Lung (tissue), 17 donors: ENCODE measurements at places on chromosomes 11 and 22.
A peak's percentile ranks its signal among the peaks of the same experiment; 100 is the strongest.

DNA sequence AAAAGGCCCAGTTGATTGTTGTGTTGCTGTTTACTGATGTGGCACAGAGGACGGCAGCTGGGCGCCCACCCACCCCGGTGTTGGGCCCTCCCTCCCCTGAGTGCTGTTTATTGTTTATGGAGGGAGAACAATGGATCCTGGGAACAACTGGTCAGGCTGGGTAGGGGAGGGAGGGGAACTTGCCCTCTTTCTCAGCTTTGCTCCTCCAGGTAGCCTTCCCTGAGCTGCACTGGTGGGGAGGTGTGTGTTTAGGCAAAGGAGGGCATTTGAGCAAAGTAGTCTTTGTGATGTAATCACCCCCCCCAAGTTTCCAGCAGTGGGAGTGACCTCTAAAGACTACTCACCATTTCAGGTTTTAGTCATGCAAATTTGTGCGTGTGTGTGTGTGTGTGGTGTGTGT lies 1035.3 kb downstream of the NTM start:
- no peak overlapping the region for H3K4me3 ChIP-seq
- H3K27me3 ChIP-seq, result peaks cover 14% of the 10 kb centered on the region

DNA sequence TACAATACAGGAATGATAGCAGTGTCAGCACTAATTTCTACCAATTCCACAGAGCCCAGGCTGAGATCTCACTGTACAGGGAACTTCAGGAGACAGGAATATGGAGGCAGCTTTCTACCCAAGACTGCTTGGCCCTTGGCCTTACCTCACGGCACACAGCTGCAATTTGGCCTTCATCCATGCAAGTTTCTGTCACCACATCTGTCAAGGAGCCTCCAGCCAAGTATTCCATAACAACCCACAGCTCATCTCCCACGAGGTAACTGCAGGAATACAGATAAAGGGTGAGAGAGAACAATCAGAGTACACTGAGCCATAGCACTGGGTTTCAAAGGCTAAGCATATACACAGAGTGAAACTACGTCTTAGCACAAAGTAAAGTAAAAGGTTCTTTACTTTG lies 39.0 kb upstream of the GDPD4 start:
- no peak for DNase-seq
- no peak overlapping the region for H3K27ac ChIP-seq
- H3K27me3 ChIP-seq, result no peaks in the 10 kb centered on the region
- H3K4me1 ChIP-seq, result no peaks in the 10 kb centered on the region

- DNase-seq, result no peak
- no peak overlapping the region for H3K27ac ChIP-seq
- no peak overlapping the region for H3K4me3 ChIP-seq
- H3K36me3 ChIP-seq, result no peaks in the 10 kb centered on the region
Measured at GRCh38 chr11:119723243-119723951, 5.6 kb downstream of the NECTIN1 start.

- H3K4me1 ChIP-seq, result no peaks in the 10 kb centered on the region
- peaks cover 10% of the 10 kb centered on the region for H3K36me3 ChIP-seq
- no peak overlapping the region for H3K27ac ChIP-seq
- H3K27me3 ChIP-seq, result no peaks in the 10 kb centered on the region
Measured at GRCh38 chr22:25362883-25363240, 143.4 kb downstream of the CRYBB2 start.

DNA sequence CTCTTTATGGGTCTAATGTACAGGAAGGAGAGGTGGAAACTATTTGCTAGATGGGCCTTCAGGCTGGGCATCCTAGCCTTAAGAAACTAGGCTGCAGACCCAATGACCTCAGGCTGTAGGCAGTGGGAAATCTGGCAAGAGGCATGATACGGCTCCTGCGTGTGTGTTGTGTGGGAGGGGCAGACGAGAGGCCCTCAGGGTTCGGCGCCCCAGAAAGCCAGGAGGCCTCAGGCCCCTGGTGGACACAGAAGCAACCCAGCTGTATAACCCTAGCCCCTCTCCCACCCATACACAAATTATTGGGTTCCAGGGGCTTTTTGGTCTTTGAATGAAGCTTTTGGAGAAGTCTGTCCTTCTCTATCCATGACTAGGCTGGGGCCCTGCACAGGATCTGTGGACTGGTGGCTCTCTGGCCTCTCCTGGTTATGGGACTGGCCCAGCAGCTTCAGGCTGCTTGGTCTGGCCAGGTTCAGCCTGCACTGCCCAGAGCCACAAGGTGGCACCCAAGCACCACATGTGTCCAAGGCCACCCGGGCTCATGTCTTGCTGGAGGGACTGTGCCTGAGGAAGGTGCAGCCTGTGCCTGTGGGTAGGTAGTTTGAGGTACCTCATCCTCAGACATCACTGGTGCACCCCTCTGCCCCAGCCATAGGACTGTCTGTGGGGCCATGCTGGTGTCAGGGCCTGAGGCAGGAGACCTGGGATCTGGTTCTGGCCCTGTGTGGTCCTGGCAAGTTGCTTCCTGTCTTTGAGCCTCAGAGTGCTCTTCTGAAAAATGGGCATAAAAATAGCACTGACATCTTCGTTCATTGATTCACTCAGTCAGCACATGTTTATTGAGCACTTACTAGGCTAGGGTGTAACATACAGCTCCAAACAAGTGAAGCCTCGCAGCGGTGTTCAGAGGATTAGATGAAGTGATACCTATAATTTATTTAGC lies 87.5 kb downstream of the RRM1 start:
- H3K27ac ChIP-seq, result no peak overlapping the region
- H3K36me3 ChIP-seq, result no peaks in the 10 kb centered on the region

DNA sequence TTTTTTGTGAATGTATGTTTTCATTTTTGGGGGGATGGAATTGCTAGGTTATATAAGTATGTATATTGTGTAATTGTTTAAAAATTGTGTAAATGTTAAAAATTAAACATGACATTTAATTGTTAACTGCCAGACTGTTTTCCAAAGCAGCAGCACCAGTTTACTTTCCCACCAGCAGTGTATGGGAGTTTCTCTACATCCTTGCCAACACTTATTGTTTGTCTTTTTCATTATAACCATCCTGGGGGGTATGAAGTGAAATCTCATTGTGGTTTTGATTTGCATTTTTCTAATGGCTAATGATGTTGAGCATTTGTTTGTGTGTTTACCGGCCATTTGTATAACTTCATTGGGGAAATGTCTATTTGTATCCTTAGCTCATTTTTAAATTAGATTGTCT lies 31.7 kb upstream of the RRAS2 start:
- no peak for DNase-seq
- no peaks in the 10 kb centered on the region for H3K4me1 ChIP-seq
- H3K36me3 ChIP-seq, result no peaks in the 10 kb centered on the region
- no peaks in the 10 kb centered on the region for H3K27me3 ChIP-seq

- peaks cover 5% of the 10 kb centered on the region for H3K36me3 ChIP-seq
- H3K27ac ChIP-seq, result peak overlapping the region; percentile 95
- H3K4me3 ChIP-seq, result peak overlapping the region; percentile 97
- DNase-seq, result peak; percentile 60
Measured at GRCh38 chr11:45918331-45918941, 759 bp upstream of the PEX16 start.

DNA sequence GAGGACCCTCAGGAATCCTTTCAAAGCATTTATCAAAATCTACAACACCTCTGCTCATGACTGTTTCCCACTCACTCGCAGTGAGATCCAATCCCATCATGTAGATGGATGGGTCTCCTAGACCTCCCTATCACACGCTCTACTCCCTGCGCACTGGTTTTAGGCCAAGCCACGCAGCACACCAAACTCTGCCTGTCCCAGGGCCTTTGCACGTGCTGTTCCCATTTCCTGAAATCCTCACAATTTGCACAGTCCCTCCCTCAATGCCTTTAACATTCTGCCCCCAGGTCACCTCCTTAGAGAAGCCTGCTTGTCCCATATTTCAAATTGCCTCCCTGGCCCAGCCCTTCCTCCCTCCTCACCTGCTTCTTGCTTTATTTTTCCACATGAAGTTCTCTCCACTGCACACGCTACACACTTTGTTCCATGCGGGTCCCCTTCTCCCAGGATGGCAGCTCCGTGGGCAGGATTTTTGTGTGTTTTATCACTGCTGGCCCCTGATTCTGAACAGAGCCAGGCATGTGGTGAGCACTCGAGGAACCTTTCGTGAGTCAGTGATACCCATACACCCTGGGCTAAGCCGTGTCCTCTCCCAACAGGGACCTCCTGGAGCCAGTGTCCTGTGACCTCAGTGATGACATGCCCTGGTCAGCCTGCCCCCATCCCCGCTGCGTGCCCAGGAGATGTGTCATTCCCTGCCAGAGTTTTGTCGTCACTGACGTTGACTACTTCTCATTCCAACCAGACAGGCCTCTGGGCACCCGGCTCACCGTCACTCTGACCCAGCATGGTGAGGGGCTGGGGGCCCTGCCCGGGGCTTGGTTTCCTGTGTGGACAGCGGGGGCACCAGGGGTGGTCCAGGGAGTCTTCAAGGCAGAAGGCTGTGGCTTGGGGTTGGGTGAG lies 12.2 kb downstream of the CSF2RB start:
- peaks cover 7% of the 10 kb centered on the region for H3K27me3 ChIP-seq
- H3K4me1 ChIP-seq, result no peaks in the 10 kb centered on the region
- no peak overlapping the region for H3K4me3 ChIP-seq
- no peak overlapping the region for H3K27ac ChIP-seq
- peaks cover 23% of the 10 kb centered on the region for H3K36me3 ChIP-seq
- DNase-seq, result no peak

- H3K27ac ChIP-seq, result no peak overlapping the region
- peaks cover 10% of the 10 kb centered on the region for H3K4me1 ChIP-seq
- no peak for DNase-seq
- H3K4me3 ChIP-seq, result no peak overlapping the region
- H3K36me3 ChIP-seq, result peaks cover 17% of the 10 kb centered on the region
Measured at GRCh38 chr11:117194267-117194666, 4.9 kb upstream of the TAGLN start.

GRCh38 chr11:121696177-121696871 lies 243.6 kb upstream of the SORL1-AS1 start:
- no peak overlapping the region for H3K4me3 ChIP-seq
- no peaks in the 10 kb centered on the region for H3K36me3 ChIP-seq
- DNase-seq, result no peak
- H3K27me3 ChIP-seq, result no peaks in the 10 kb centered on the region
- H3K4me1 ChIP-seq, result peaks cover 3% of the 10 kb centered on the region
- H3K27ac ChIP-seq, result peak overlapping the region; percentile 52

DNA sequence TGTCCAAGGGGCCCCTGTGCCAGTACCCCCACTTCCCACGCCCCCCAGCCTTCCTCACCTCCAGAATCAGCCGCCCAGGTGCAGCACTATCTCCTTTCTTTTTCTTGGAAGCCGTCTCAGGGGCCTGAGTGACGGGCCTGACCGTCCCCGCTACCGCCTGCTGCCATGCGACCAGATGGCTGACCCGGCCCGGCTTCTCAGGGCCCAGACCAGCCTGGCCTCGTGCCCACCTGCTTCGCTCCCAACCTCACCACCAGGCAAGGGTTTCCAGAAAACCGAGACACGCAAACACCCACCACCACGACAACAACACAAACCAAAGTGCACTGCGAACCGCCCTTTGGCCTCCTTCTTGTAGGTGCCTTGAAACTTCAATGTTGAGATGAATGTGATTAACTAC lies 39.1 kb downstream of the MACROD1 start:
- H3K27ac ChIP-seq, result no peak overlapping the region
- H3K36me3 ChIP-seq, result no peaks in the 10 kb centered on the region
- peaks cover under 1% of the 10 kb centered on the region for H3K4me1 ChIP-seq

- H3K27ac ChIP-seq, result no peak overlapping the region
- H3K4me3 ChIP-seq, result no peak overlapping the region
- H3K36me3 ChIP-seq, result no peaks in the 10 kb centered on the region
- H3K27me3 ChIP-seq, result no peaks in the 10 kb centered on the region
- peak; percentile 27 for DNase-seq
Measured at GRCh38 chr22:17235149-17235655, 16.0 kb upstream of the ADA2 start.

DNA sequence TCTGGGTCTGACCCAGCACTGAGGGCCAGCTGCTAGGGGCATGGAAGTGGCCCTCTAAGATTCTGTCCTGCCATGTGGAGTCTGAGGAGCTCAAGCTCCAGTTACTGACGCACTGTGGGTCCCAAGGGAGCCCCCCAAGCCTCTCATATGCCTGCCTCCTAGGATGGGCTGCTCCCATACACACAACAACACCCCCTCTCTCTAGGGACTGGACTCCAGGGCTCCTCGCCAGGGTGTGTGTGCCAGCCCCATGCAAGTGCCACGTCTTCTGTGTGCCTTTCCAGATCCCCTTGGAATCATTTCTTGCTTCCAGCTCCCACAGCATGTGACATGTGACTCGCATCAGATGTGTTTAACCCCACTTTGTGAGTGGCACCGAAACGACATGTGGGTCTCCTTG lies 234.5 kb downstream of the CEP164 start:
- peaks cover 23% of the 10 kb centered on the region for H3K27me3 ChIP-seq
- no peak for DNase-seq
- no peaks in the 10 kb centered on the region for H3K4me1 ChIP-seq
- H3K27ac ChIP-seq, result no peak overlapping the region

GRCh38 chr22:46843821-46844255 lies 81.4 kb downstream of the TBC1D22A start:
- H3K27ac ChIP-seq, result no peak overlapping the region
- no peak overlapping the region for H3K4me3 ChIP-seq
- no peaks in the 10 kb centered on the region for H3K27me3 ChIP-seq

- DNase-seq, result peak; percentile 51
- no peak overlapping the region for H3K4me3 ChIP-seq
- H3K27me3 ChIP-seq, result no peaks in the 10 kb centered on the region
- H3K4me1 ChIP-seq, result no peaks in the 10 kb centered on the region
- H3K27ac ChIP-seq, result no peak overlapping the region
Measured at GRCh38 chr11:66192181-66192863, 76.1 kb upstream of the RAB1B start.

GRCh38 chr22:41410311-41410751 lies 28.6 kb downstream of the TEF start:
- H3K27ac ChIP-seq, result peak overlapping the region; percentile 85
- no peaks in the 10 kb centered on the region for H3K36me3 ChIP-seq
- no peak overlapping the region for H3K4me3 ChIP-seq
- peaks cover 7% of the 10 kb centered on the region for H3K4me1 ChIP-seq
- no peak for DNase-seq

GRCh38 chr11:37072538-37073055 lies 474.6 kb upstream of the RAG2 start:
- DNase-seq, result peak; percentile 4
- no peak overlapping the region for H3K27ac ChIP-seq
- H3K36me3 ChIP-seq, result no peaks in the 10 kb centered on the region
- no peaks in the 10 kb centered on the region for H3K27me3 ChIP-seq
- peaks cover 4% of the 10 kb centered on the region for H3K4me1 ChIP-seq

DNA sequence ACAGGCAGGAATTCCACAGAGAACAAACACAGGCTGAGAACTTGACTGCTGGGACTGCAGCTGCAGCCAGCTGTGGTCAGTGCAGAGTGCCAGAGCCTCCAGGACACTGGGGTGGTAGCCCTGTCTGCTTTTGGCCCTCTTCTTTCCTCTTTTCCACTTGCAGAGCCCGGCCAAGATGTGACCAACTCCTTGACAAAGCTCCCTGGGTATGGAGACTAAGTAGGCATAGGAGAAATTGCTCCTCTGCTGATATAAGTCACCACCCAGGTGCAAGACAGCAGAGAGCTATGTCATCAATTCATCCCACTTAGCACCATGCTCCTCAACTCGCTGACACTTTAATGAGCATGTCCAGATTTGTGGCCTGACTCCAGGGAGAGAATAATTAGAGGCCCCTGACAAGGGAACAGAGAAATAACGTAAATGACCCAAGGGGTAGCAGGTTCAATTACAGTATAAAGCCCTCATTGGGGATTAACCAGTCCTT lies 369.4 kb upstream of the B3GAT1 start:
- peaks cover 2% of the 10 kb centered on the region for H3K27me3 ChIP-seq
- no peaks in the 10 kb centered on the region for H3K36me3 ChIP-seq
- H3K27ac ChIP-seq, result no peak overlapping the region
- peak; percentile 41 for DNase-seq
